Activated CD4-positive, alpha-beta T cell treated with anti-CD3 and anti-CD28 coated beads, Interleukin-10, Interleukin-2, amounts not matched to agents 100 ng/mL and 50 ng/mL, durations not matched to agents 16 hours and 8 hours (primary cell): ENCODE measurements at places on chromosomes 7 and 10.

GRCh38 chr10:94287336-94287735, 75.4 kb downstream of the NOC3L start:
- no peak for DNase-seq

- DNase-seq = no peak
Observed at GRCh38 chr10:75406462-75407223, 5.1 kb upstream of the ZNF503 start.

DNA sequence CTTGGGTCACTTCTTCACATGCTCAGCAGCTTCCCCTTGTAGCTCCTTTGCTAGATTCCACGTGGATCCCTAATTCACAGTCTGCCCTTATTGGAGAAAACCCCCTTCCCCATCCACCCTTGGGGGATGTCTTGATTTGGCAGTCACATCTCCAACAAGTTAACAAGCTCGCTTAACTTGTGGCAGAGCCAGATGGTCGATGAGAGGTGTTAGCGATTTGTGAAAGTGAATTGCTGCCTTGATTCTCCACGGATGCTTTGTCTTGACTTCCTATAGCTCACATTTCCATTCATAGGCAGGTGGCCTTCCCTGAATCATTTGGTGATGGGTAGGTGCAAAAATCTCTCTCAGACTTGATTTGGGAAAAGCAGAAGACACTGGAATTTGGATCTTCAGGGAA, 387.9 kb downstream of the TCERG1L start:
- no peak for DNase-seq

DNA sequence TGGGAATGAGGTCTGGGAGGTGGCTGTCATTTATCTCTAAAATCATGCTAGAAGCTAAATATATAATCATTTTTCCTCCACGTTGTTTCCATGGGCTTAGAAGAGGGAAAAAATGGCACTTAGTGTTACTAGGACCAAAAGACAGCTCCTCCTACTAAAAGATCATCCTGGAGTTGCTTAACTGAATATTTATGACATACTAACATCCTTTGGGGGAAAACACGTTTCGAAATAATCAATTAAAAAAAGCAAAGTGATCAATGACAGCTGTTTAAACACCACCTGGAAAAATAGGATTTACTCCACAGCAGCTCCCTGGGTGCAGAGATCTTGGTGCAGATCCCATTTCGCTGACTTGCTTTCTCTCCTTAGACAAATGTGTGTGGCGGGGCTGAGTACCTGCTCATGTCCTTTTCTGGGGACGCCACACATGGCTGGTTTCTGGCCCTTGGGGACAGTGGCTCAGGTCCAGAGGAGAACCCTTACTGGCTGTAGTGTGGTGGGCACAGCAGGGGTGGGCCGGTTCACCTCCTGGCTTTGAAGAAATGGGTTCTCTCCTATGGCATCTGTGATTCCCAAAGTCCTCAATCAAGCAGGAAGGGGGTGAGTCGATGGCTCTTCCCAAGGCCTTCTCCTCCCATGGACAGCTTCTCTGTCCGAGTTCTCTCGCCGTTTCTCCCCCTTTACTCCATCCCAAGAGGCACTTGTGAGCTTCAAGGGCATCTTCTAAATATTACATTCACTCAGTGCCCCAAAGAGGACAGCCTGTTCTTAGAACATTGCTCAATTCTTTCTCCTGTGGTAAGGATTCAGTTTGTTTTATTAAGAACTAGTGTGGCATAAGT, 156.4 kb upstream of the KLF14 start:
- DNase-seq = no peak

- DNase-seq = no peak
Observed at GRCh38 chr10:103575416-103576075, 82.0 kb downstream of the NEURL1 start.

DNA sequence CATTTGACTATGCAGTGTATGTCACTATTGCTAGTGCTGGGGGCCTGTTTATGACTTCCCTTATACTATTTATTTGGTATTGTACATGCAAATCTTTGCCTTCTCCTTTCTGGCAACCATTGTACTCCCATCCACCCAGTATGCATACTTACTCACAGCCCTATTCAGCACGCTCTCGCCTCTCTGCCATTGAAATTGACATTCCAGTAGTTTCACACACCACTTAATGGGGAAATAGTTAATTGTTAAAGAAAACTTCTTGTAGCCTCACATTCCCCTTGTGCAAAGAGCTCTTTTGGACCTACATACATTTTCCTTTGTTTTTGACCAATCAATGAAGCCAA, 9.9 kb downstream of the CLDN12 start:
- no peak for DNase-seq

DNA sequence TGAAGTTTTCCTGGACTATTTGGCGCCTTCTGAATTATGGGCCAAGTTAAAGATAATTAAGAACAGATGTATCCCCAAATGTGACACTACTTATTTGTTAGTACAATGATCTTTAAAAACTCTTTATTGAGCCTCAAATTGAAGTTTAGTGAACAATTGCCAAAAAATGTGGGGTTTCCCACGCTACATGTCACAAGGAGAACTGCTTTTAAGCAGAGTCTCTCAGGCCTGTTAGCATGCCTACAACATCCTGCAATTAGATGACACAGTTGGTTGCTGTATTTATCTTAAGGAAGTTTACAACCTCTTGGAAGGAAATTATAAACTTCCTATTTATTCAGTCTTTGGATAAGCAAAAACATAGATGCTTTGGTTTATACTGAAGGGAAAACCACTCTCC, 733.0 kb downstream of the TNS3 start:
- no peak for DNase-seq

- DNase-seq = no peak
Observed at GRCh38 chr7:76108540-76109233, 60.8 kb downstream of the MDH2 start.

DNA sequence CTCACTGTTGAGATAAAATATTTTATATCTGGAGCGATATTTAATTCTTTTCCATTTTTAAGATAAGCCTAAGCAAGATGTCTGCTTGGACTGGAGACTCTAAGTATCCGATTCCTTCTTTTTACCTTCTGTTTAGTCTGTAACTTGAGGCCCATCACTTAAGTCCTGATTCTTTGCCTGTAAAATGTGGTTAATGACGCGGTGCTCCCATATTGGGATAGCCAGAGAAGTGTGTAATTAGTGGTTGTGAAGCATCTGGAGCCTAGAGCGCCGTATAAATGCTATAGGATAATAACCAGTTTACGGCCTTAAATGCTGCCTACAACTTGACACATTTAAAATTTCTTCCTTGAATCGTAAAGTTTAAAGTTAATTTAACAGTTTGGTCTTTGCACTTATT, 132.9 kb downstream of the CHN2 start:
- DNase-seq = no peak

DNA sequence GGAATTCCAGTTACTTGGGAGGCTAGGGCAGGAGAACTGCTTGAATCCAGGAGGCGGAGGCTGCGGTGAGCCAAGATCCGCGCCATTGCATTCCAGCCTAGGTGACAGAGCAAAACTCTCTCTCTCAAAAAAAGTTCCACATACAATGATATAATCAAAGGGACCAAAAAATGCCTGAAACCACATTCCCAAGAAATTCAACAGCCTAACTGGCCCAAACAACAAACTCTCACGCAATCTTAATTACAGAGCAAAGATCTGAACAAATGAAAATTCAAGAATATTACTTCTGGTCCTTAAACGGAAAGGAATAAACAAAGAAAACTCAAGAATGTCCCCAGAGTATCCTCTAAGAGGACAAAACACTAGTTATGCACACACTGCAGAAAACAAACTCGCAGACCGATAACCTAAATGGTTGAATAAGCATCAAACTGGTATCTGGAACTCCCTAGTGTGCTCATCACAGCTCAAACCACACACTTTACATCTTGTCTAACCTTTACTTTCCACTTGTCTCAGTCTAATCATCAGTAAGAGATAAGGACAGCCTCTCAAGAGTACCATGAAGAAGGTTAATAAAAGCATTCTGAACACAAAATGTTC, 3.7 kb downstream of the OGA start:
- DNase-seq = peak; percentile 47

- no peak for DNase-seq
Observed at GRCh38 chr7:29879609-29880008, 73.3 kb downstream of the WIPF3 start.

DNA sequence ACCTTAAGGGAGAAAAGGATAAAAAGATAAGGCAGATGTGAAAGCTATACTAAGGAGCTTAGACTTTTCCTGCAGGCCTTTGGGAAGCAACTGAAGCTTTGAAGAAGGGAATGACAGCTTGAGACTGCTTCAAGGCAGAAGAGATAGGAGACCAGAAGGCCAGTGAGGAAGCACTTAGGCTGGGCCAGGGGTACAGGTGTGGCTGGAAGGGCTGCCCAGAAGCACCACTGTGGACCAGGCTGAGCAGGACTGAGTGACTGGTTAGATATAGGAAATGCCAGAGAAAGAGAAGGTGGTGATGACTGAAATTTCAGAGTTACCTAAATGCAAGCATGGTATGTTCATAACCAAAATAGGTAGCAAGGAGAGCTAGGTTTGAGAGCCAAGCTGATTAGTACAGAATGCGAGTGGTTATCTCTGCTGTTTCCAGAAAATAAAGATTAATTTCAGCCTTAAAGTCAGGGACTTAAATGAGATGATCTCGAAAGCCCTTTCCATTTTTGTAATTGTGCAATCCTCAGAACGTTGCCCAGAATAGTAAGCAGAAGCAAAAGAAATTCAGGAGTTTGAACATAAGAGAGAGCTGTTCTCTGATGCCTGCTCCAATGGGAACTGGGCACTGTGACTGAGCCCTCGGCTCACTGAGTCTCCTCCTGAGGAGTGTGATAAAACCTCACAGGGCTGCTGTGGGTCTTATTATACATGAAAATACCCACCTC, 54.9 kb downstream of the MET start:
- DNase-seq = no peak
